Diencephalon (tissue), 1 donor: ENCODE measurements at places on chromosomes 12 and 14. TPM values are rescaled to one million over a fixed set of nuclear protein-coding genes. Genes with fewer than 3 reads are reported as not detected.

Gene SERPINA10
- total RNA-seq: not detected

Gene NEUROD4
- total RNA-seq: 0.23 TPM

Gene ARMH4
- total RNA-seq: 56.1 TPM

Gene GZMB
- total RNA-seq: not detected

Gene MCRS1
- total RNA-seq: 37.8 TPM

Gene CD27
- total RNA-seq: 0.46 TPM

Gene KRT5
- 0.46 TPM for total RNA-seq

Gene PLCZ1
- 2.3 TPM for total RNA-seq

Gene CCDC175
- total RNA-seq: 2.1 TPM

Gene BEST3
- total RNA-seq: 11.5 TPM

Gene PPP1R1A
- total RNA-seq: 31.8 TPM

Gene TRPV4
- total RNA-seq: 0.92 TPM

Gene P3H3
- 15.0 TPM for total RNA-seq

Gene NGB
- total RNA-seq: 17.8 TPM

Gene ZDHHC22
- 31.1 TPM for total RNA-seq

Gene KRT82
- total RNA-seq: not detected

Gene RHOJ
- total RNA-seq: 7.2 TPM

Gene CMTM5
- 9.2 TPM for total RNA-seq

Gene EXOC3L4
- total RNA-seq: 0.46 TPM

Gene CHMP4A
- total RNA-seq: 33.2 TPM

Gene NKX2-8
- 1.2 TPM for total RNA-seq

Gene TAS2R46
- total RNA-seq: 3.2 TPM

Gene SLC6A15
- 82.8 TPM for total RNA-seq

Gene OAS3
- 3.5 TPM for total RNA-seq

Gene ACOT6
- total RNA-seq: not detected

Gene IFNG-AS1
- not detected for total RNA-seq

Gene GLIPR1L2
- total RNA-seq: 2.3 TPM

Gene RERGL
- total RNA-seq: 1.8 TPM

Gene SLC39A5
- total RNA-seq: not detected

Gene OVCH1
- 2.1 TPM for total RNA-seq

Gene DHRS7
- total RNA-seq: 63.9 TPM

Gene RBP5
- total RNA-seq: 0.46 TPM

Gene PDE3A
- total RNA-seq: 15.5 TPM

Gene SOAT2
- not detected for total RNA-seq

Gene AVPR1A
- 4.6 TPM for total RNA-seq

Gene KRT77
- total RNA-seq: not detected

Gene FOXN4
- 0.23 TPM for total RNA-seq

Gene ANO4
- 27.2 TPM for total RNA-seq

Gene KCTD10
- 42.4 TPM for total RNA-seq

Gene AICDA
- total RNA-seq: not detected

Gene FGF23
- total RNA-seq: not detected

Gene EEF1AKMT3
- 2.8 TPM for total RNA-seq

Gene MYF5
- not detected for total RNA-seq

Gene KLC1
- total RNA-seq: 465 TPM

Gene ITGA7
- total RNA-seq: 14.5 TPM

Gene PTPRQ
- total RNA-seq: 2.5 TPM
